Mesothelial cell of epicardium (in vitro differentiated cells): ENCODE measurements at places on chromosomes 4 and X. TPM values are rescaled to one million over a fixed set of nuclear protein-coding genes. Genes with fewer than 3 reads are reported as not detected.

The BCOR gene
- 49.0 to 52.3 TPM (median 49.7 TPM) in 3 replicates for total RNA-seq

The NEXMIF gene
- total RNA-seq, result 0.18 to 0.20 TPM (median 0.18 TPM) in 3 replicates

The CFAP99 gene
- total RNA-seq, result 0.11 TPM in 1 of 3 replicates, not detected in the others

The OTUD5 gene
- total RNA-seq, result 64.4 to 66.0 TPM (median 64.5 TPM) in 3 replicates

The FGB gene
- 0.31 to 0.93 TPM (median 0.64 TPM) in 3 replicates for total RNA-seq

The HDAC6 gene
- total RNA-seq, result 196 to 205 TPM (median 200 TPM) in 3 replicates

The PDGFC gene
- total RNA-seq, result 80.5 to 86.0 TPM (median 83.5 TPM) in 3 replicates

The PTPN13 gene
- 42.9 to 45.4 TPM (median 44.3 TPM) in 3 replicates for total RNA-seq

The SCML1 gene
- 9.8 to 10.7 TPM (median 10.4 TPM) in 3 replicates for total RNA-seq

The APOOL gene
- 17.7 to 18.5 TPM (median 18.1 TPM) in 3 replicates for total RNA-seq

The PGAM4 gene
- total RNA-seq, result not detected in 3 replicates

The OCIAD1 gene
- total RNA-seq, result 143 to 149 TPM (median 146 TPM) in 3 replicates

The DKK2 gene
- 23.5 to 26.3 TPM (median 25.3 TPM) in 3 replicates for total RNA-seq

The SEC31A gene
- 284 to 308 TPM (median 303 TPM) in 3 replicates for total RNA-seq

The HPGD gene
- total RNA-seq, result 11.2 to 16.2 TPM (median 15.5 TPM) in 3 replicates

The CSAG3 gene
- total RNA-seq, result not detected in 3 replicates

The PAGE2B gene
- not detected in 3 replicates for total RNA-seq

The P2RY4 gene
- total RNA-seq, result 0.94 to 1.1 TPM (median 0.97 TPM) in 3 replicates

The EFNB1 gene
- 69.2 to 71.6 TPM (median 70.1 TPM) in 3 replicates for total RNA-seq

The DCAF4L1 gene
- total RNA-seq, result 0.09 to 0.11 TPM in 2 of 3 replicates, not detected in the other

The SUPT20HL2 gene
- total RNA-seq, result not detected in 3 replicates

The SULT1E1 gene
- 118 to 122 TPM (median 121 TPM) in 3 replicates for total RNA-seq

The PRKG2 gene
- total RNA-seq, result 0.83 to 1.6 TPM (median 0.90 TPM) in 3 replicates

The PABPC5 gene
- 6.8 to 8.4 TPM (median 7.4 TPM) in 3 replicates for total RNA-seq

The CYBB gene
- total RNA-seq, result 0.05 to 0.38 TPM (median 0.07 TPM) in 3 replicates

The CENPVL1 gene
- total RNA-seq, result 0.31 to 0.68 TPM (median 0.49 TPM) in 3 replicates

The FRMD7 gene
- 0.07 to 0.18 TPM (median 0.13 TPM) in 3 replicates for total RNA-seq

The MAGEA8 gene
- total RNA-seq, result not detected in 3 replicates

The FGF5 gene
- 0.07 to 0.09 TPM (median 0.07 TPM) in 3 replicates for total RNA-seq

The NDNF gene
- total RNA-seq, result 8.6 to 10.1 TPM (median 9.9 TPM) in 3 replicates

The HSFX2 gene
- not detected in 3 replicates for total RNA-seq

The ADRA2C gene
- total RNA-seq, result 1.8 to 2.1 TPM (median 1.9 TPM) in 3 replicates

The PNMA6A gene
- 4.9 to 5.2 TPM (median 5.1 TPM) in 3 replicates for total RNA-seq

The PNMA5 gene
- total RNA-seq, result not detected in 3 replicates

The ALAS2 gene
- total RNA-seq, result not detected in 3 replicates

The FGF13 gene
- total RNA-seq, result 0.72 to 1.4 TPM (median 1.1 TPM) in 3 replicates

The FAM236C gene
- not detected in 3 replicates for total RNA-seq

The IL2 gene
- not detected in 3 replicates for total RNA-seq

The NUDT11 gene
- 16.2 to 18.1 TPM (median 17.1 TPM) in 3 replicates for total RNA-seq

The H2BW2 gene
- 0.11 to 0.20 TPM in 2 of 3 replicates, not detected in the other for total RNA-seq

The ARHGEF6 gene
- 0.82 to 1.1 TPM (median 0.98 TPM) in 3 replicates for total RNA-seq

The MCF2 gene
- 0.11 to 0.16 TPM in 2 of 3 replicates, not detected in the other for total RNA-seq

The CXCL11 gene
- not detected in 3 replicates for total RNA-seq

The GAGE2A gene
- not detected in 3 replicates for total RNA-seq
